ENCODE measurements at places on chromosomes 5 and 9.

GRCh38 chr5:158756871-158757270 is 342.8 kb downstream of the EBF1 start:
- no peak for DNase-seq

- peak; percentile 25 for DNase-seq
Observed at GRCh38 chr5:154194345-154195329, 4.1 kb downstream of the GALNT10 start.

- no peak for DNase-seq
Observed at GRCh38 chr9:15420796-15421195, 1.9 kb upstream of the SNAPC3 start.

DNA sequence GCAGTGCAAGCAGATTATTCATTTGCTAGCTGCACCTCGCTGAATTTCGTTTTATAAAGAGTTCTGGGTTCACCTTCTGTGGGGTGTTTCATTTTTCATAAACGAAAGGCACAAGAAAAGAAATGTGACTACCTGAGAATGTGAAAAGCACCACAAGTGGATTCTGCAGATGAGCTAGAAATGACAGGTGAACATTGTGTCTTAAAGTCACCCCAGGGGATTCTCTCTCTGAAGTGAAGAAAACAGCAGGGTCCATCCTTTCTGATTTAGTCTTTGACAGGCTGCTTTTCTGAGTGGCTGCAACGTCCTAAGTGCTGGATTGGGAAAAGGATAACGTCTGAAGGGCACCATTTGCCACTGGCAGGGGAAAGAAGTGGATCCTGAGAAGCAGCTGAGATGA is 469.3 kb downstream of the SPATA31D1 start:
- DNase-seq, result no peak

GRCh38 chr5:936149-937144 is 43.8 kb downstream of the TRIP13 start:
- no peak for DNase-seq

DNA sequence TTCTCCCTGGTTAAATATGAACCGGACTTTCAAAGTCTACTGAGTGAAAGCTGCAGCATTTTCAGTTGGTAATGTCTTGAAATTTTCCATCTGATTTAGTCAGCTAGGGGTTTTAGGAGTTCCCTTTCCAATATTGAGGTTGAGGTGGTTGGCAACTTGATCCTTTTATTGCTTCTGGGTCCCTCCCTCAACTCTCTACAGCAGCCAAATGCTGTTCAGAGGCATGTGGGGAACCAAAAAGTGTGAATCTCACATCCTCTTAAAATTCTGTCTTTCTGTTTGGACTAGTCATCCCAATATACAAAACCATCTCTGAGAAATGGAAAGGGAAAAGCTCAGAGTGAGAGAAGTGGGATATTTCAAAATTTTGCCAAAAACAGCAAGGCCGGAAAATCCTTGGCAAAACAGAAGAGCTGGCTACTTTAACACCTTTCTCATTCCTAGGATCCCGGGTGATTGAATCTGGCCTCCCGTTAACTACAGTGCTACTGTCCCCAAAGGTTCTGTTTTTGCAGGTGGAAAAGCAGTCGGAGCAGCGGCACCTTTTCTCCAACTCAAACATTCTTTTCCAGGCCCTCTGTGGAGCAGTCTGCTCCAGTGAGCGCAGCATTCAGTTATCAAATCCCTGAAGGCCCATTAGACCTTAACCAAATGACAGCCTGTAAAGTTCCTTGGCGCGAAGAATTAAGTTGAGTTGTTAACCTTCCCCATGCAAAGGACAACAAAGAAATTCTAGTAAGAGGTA is 345.9 kb upstream of the NUDT12 start:
- DNase-seq, result no peak

DNA sequence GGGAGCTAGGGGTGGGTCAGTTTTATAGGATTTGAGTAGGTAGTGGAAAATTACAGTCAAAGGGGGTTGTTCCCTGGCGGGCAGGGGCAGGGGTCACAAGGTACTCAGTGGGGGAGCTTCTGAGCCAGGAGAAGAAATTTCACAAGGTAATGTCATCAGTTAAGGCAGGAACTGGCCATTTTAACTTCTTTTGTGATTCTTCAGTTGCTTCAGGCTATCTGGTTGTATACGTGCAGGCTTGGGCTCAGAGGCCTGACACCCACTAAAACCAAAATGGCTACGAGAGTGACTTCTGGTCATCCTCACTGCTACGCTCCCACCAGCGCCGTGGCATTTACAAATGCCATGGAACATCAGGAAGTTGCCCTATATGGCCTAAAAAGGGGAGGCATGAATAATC is 20.7 kb upstream of the NXNL2 start:
- no peak for DNase-seq

DNA sequence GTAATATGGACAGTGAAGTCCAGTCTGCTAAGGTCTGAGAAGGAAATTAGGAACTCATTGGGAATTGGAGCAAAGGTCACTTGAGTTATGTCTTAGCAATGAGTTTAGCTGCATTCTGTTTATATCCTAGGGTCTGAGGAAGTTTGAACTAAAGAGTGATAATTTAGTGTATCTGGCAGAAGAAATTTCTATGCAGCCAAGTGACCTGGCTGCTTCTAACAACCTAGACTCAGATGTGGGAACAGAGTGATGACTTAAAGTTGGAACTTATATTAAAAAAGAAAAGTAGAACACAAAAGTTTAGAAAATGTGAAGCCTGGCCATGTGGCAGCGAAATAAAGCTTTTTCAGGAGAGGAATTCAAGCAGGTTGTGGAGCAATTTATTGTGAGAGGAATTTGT is 106.2 kb downstream of the PRDM9 start:
- DNase-seq, result no peak

GRCh38 chr9:120718316-120718715 is 4.0 kb upstream of the MEGF9 start:
- DNase-seq, result no peak

- no peak for DNase-seq
Observed at GRCh38 chr5:117888688-117889087, 1099.7 kb downstream of the DTWD2 start.

- no peak for DNase-seq
Observed at GRCh38 chr9:129351058-129351641, 173.1 kb upstream of the IER5L start.

DNA sequence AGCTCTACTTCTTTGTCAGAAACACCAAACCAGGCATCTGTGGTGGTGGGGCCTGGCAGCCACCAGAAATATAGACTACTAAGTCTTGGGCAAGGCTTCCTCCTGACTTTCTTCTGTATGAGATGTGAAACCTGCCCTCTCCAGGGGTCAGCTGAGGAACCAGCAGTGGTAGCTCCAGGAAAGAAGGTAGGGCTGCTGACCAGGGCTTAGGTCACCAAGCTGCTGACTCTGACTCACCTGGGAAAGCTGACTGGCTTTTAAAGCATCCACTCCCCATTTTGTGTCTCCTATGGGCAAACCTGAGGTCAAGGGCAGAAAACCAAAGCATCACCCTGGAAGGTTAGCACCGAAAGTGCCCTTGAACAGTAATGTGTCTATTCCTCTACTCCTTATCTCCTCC is 10.4 kb upstream of the SH3TC2 start:
- no peak for DNase-seq

DNA sequence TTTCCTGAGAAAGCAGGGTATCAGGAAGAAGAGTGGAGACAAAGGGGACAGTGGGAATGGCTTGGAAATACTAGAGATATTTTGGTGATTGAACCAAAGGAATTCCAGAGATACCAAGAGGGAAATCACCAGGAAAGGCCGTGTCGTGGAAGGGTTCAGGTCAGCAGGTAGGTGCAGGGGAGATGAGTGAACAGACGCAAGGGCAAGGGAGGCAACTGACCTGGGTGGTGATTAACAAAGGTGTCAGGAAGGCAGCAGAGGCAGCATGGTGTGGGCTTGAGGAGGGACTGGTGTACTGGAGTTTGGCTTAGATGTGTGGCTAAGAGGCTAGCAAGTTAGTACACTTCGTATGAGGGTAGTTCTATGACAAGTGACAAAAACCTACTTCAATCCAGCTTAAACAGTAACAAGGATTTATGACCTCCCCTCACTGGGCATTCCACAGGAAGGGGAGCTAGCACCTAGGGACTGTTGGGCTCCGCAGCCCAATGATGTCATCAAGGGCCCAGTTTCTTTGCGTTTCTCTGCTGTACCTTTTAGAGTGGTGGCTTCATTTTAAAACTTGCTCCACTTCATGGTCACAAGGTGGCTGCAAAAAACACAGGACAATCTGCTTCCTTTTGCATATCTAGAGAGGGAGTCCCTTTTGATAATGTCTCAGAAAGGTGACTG is 37.0 kb downstream of the INIP start:
- DNase-seq, result no peak

DNA sequence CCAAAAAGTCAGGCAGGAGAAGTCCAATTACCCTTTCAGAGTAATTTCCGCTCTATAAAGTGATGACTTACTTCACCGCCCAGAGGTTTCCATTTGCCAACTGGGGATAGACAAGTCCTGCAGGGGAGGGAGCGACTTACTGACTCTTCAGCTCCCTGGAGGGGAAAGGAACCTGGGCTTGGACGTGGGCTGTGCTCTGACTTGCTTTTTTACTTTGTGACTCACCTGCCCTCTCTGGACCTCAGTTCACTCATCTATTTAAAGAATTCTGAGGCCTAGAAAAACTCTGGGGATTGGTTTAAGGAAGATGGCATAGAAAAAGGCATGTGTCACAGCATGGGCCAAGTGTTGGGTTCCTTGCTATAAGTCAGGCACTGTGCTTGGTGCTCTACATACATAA is 180.4 kb upstream of the TRIM32 start:
- DNase-seq, result no peak

DNA sequence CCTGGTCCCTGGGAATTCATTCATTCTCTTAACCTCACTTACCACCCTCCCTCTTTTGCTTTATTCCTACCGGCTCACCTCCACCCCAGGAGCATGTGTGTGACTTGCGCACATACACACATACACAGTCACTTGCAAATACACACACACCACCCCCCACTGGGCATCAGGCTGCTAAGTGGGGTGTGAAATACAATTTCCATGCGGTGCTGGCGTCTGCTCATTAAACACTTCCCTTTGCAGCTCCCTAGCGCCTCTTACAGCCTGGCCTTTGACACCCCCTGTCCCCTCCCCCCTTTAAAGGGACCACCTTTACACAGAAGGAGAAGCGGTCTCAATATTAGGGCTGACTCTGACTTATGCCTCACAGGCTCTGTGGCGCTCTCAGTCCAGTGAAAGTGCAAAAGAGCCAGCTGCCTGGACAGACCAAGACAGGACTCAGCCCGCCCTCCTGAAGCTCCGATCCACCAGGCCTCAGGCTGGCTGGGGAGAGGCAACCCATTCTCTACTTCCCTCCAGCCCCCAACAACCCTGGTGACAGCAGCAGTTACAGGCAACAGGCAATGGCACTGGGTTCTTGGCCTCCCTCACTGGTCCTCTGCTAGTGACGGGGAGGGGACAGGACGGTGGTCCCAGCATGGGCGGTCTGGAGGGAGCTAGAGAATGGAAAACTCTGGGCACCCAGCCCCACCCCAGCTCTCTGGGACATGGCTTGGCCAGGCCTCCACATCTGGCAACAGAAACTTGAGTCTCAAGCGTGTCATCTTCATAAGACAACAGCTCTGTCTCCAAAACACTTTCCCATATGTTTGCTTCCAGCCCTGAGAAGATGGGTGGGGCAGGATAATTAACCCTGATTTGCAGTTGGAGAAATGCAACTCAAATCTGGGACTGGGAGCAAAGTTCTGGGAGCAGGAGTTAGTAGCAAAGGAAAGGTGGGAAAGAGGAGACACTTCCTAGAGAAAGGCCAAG is 12.0 kb downstream of the ENHO start:
- DNase-seq, result no peak

- peak; percentile 48 for DNase-seq
Observed at GRCh38 chr5:59732301-59732700, 161.2 kb downstream of the PDE4D start.

DNA sequence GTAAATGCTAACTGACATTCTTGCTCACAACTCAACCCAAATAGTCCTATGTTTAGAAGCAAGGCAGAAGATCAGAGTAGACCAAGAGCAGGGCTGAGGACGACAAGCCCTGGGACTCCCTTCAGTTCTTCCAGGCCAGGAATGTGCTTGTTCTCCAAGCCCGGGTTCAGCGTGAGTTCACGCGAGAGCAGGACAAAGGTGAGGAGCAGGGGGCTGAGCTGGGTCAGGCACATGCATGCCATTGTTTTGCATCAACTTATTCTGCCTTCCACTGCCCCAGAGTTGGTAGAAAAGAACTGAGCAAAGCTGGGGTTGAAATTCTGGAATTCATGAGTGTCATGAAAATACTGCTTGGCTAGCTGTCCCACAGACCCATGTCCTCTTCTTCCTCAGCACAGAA is 206.5 kb downstream of the PAX5 start:
- no peak for DNase-seq

GRCh38 chr9:124940521-124940893 is 376 bp downstream of the GOLGA1 start:
- DNase-seq, result no peak

Measured in endothelial cell of umbilical vein (primary cell).